ENCODE measurements at places on chromosomes 11 and 22.

- peak; percentile 88 for DNase-seq
These were observed 68.1 kb downstream of the CSTPP1 start for GRCh38 chr11:47004595-47005033.

- DNase-seq = no peak
These were observed 18.7 kb downstream of the TMPRSS13 start for GRCh38 chr11:117910525-117910924.

- DNase-seq = no peak
These were observed 5.5 kb downstream of the H19 start for GRCh38 chr11:1992111-1992510.

GRCh38 chr22:24418786-24419474 lies 8.5 kb upstream of the ADORA2A start:
- peak; percentile 33 for DNase-seq

DNA sequence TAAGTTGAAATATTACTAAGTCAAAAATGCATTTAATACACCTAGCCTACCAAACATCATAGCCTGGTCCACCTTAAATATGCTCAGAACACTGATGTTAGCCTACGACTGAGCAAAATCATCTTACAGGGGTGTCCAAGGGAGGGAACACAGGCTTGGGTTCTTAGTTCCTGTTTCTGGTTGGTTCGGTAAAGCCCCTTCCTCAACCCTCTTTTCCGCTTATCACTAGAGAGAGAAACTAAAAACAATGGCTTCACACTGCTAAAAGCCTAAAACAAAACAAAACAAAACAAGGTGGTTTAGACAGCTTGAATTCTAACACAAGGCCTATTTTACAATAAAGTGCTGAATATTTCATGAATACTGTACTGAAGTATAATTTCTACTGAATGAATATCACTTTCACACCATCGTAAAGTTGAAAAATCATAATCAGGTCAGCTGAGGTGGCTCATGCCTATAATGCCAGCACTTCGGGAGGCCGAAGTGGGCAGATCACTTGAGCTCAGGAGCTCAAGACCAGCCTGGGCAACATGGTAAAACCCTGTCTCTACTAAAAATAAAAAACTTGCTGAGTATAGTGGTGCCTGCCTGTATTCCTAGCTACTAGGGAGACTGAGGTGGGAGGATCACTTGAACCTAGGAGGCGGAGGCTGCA lies 118.0 kb downstream of the SIK3 start:
- DNase-seq = no peak

DNA sequence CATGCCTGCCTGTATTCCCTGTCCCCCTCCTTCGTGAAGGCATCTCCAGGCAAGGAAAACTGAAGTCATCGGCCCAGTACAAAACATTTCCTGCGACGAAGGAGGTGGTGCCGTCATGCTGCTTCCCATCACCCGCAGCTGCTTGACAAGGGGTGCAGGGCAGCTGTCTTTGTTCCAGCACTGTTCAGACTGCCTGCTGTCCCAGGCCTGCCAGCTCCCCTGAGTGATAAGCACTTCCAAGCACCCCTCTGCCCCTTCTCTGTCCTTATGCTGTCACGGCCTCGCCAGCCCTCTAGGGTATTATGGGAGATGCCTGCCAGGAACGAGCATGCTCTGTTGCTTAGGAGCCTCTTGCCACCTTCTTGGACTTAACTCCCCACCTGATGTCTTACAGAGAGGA lies 37.1 kb upstream of the BSX start:
- no peak for DNase-seq

DNA sequence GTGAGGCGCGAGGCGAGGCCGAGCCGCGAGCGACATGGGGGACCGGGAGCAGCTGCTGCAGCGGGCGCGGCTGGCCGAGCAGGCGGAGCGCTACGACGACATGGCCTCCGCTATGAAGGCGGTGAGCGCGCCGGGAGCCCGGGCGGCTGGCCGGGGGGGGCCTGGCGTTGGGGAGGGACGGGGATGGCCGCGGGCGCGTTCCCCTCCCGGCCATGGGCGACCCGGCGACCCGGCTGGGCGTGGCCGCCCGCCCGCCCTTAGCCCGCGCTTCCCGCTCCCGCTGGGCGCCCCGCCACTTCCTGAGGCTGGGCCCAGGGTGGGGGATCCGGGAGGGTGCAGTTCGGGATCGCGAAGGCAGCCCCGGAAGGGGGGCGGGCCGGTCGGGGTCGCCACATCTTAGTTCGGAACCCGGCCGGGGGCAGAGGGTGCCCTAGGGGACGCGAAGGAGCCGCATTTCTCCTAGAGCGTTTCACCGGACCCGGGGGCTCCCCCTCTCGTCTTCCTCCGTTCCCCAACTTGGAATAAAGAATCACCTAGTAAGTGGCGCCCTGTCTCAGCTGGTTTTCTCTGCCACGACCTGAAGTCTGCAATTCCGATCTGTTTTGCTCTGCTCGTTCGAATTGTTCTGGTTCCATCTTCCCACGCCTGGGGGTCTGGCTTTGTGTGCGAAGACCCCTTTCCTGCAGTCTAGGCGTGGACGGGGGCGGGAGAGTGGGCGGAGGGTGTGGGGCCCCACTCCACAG lies 536 bp downstream of the YWHAH start:
- peak; percentile 70 for DNase-seq

DNA sequence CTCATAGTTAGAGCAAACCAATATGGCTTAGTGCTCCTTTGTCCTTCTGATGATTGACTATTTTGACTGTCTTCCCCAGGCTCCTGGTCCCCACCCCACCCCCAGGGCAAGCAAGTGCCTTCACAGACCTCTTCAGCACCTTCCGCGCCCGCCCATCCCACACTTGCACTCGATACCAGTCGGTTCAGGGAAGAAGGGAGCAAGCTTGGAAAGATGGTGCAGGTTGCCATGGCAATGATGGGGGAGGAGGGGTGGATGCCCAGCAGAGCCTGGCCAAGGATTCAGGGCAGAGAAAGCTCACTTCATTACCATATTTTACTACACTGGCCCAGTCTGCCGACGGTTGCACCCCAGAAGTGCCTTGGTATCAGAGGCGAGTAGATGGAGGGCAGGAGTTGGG lies 2.2 kb downstream of the TMEM132A start:
- DNase-seq = no peak

DNA sequence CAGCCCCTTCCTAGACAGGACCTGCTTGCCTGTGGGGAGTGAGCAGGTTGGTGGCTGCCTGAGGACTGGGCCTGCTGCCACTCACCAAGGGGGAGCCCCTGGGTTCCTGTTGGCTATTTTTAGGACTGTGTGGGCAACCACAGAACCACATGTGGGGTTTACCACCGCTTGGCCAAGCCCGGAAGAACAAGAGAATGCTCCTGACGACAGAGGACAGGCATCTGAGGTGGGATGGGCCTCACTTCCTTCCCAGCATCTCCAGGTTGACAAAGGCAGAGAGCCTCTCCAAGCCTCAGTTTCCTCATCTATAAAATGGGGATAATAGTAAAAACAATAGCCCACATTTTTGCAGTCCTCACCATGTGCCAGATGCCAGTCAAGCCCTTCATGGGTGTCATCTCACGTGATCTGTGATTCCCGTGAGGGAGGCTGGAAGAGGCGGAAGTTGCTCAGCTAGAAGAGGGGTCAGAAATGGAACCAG lies 43.6 kb downstream of the LRRC32 start:
- no peak for DNase-seq

DNA sequence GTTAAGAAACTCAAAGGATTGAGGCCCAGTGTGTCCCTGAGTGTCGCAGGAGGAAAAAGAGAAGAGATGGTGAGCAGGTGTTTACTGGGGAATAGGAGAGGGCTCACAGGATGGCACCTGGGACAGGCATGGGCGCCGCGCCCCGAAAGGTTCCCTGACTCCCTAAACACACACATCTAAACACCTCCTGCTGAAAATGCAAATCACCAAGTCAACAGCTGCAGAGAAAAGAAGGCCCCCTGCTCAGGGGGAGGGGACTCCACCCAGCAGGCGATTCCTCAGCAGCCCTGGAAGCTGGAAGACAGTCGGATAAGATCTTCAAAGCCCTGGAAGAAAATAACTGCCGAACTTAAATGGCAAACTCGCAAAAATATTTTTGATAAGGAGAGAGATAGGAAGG lies 377.2 kb downstream of the BRD1 start:
- DNase-seq = no peak

GRCh38 chr22:36352803-36353507 lies 34.8 kb downstream of the MYH9 start:
- DNase-seq = peak; percentile 81

DNA sequence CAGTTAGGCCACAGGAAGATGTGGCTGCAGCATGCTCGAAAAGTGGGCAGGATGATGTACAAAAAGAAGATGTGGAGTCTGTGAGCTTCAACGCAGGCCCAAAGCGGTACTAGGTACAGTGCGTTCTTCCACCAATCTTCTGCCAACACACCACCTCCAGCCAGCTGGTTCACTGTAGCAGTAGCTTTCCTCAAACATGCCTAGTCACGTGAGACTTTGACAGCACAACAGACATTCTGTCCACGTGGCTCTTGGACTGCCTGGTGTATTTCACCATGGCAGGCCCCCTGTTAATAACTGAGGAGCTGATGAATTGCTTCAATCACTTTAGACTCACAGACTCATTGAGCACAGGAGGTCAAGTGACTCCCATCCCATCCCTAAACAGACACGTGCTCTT lies 14.1 kb downstream of the SYN3 start:
- no peak for DNase-seq

- DNase-seq = no peak
These were observed 26.8 kb upstream of the B3GAT1 start for GRCh38 chr11:134438542-134439537.

DNA sequence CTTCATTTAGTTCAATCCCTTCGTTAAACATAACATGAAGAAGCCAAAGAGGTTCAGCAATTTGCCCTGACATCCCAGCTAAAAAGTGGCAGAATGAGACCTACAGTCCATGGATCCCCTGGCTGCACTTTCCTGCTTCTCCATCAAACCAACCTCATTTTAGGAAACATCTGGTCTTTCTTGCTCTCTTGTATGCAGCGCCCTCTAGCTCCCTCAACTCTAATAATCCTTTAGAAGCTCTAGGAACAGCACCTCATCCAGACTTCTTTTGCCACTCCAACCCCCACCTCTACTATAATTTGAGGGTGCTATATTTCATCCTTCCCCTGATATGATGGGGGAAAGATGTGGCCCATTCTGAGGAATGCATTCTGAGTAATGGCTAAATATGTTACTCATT lies 7.4 kb downstream of the CNTF start:
- DNase-seq = no peak

DNA sequence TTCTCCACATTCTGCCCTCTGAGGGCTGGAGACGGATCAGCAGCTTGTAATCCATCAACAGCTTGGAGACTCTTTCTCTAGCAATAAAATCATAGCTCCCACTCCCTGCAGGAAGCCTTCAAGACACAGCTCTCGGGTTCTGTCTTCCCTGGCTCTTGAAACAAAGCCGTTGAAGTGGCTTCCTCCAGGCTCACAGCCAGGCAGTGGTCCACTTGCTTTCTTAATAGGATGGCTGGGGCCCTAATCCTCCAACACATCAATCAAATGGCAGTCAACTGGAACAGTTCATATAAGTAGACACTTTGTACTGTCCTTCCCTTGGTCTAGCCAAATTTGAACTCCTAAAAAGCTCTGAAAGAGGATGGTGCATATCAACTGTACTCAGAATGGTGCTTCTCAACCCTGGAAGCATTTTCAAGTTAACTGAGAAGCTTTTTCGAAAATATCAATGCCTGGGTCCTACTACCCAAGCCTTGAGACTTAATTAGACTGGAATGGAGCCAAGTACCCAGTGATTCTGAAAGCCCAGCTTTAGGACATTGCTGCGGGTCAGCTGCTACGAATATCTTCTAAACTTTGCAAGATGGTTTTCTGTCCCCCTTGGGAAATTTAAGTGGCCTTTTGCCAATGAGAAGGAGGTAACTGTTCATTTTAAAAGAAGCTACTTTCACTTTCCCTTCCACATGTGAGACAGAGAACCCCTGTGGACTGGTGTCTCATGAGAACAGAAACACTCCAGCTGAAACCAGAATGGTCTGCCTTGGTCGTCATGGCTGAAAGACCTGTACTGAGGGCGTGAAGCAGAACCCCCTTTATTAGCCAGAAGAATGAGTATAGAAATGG lies 74.7 kb downstream of the SC5D start:
- no peak for DNase-seq

DNA sequence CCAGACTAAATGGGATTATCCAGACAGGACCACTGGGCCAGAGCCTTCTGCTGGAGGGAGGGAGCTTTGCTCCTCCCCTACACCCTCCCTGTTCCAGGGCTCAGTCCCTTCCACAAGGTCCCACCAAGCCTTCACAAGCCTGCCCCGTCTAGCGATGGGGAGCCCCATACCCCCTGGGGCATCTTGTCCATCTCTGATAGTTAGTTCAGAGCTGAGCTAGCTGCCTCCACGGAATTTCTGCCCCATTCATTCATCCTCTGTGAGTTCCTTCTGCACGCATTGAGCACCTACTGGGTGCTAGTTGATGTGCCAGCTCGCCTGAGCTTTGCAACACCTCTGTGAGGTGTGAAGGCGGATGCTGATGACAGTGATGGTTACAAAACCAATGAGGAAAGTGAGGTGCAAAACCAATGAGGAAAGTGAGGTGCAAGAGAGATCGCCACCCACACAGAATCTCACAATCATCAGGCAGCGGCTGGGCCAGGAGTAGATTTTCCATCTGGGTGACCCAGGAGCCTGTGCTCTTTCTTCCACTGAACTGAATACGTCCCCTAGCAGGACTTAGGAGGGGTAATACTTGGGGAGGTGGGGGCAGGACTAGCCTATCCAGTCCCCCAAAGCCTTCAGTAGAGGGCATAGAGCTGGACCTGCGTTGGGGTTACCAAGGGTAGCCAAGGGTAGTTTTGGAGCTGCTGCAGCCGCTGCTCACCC lies 21.5 kb upstream of the CBX7 start:
- DNase-seq = no peak

GRCh38 chr22:30502911-30503310 lies 2.6 kb downstream of the SEC14L4 start:
- DNase-seq = no peak

- no peak for DNase-seq
These were observed 78.8 kb downstream of the CABIN1 start for GRCh38 chr22:24089951-24090350.

DNA sequence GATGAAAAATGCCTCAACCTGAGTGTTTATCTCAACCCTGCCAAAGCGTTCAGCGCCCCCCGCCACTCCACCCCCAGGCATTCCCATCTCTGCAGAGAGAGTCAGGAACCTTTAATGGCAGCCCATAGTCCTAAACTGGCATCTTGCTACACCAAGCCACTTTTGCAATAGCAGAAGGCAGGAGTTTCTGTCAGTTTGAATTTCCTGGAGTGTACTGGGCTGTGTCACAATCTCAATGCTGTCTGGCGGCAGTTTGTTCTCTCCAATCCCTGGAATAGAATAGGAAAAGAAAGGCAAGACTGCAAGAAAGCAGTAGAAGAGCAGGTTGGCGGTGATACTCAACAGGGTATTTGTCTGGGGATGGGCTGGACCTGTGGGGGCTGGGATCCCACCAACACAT lies 32.9 kb upstream of the FLI1 start:
- DNase-seq = no peak

DNA sequence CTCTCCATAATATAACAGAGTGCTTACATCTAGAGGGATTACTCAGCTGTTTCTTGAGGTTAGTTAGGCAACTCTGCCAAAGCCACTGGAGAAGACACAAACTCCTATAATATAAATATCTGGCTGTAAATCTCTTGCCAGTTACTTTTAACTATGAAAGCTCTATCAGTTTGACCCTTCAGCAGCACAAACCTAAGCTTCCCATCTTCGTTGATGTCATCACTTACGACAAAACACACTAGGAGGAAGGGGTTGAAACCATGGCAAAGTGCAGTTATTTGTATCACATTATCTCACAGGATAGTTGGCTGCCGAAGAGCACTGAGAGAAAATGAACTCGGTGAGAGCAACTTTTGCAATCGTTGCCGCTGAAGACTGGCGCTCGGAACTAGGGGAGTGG lies 922.1 kb downstream of the OPCML start:
- no peak for DNase-seq
